ENCODE measurements at places on chromosomes 4 and X.

DNA sequence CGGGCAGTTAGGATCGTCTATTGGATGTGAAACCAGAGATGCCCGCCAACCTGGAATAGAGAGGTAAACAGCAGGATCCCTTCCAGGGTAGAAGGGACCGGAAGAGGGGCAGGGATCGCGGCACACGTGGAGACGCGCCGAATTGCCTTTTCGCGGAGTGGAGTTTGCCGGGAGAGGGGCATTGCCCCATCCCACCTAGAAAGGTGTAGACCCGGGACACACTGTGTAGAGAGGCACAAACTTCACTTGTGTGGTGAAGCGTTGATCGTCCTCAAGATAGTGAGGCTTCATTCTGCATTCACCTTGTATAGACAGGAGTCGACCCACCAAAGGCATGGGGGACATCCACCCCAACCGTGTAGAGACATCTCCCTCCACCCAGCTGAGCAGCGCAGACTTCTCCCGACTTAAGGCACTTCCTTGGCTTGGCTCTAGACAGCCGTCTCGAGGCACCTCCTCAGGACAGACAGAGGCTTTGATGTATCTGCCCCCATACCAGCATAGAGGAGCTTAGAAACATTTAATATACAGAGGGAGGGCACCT is 410 bp downstream of the GNL3L start:
- no peak for DNase-seq

DNA sequence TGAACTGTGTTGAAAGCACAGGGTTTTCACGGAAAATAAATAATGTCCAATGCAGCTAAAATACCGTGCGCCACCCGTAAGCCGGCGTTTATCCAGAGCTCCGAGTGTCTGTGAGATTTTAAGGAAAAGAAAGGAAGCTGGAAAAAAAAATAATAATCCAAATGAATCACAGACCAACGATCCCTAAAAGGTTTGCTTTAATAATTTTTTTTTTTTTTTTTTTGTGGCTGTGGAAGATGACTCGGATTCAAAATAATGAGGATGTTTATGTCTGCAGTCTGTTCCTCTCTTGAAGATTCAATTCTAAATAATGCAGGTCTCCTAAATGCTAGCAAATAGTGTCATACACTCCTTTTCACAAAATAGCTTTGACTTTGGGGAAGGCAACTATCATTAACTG is 84.6 kb upstream of the PPP2R3B start:
- DNase-seq, result no peak

DNA sequence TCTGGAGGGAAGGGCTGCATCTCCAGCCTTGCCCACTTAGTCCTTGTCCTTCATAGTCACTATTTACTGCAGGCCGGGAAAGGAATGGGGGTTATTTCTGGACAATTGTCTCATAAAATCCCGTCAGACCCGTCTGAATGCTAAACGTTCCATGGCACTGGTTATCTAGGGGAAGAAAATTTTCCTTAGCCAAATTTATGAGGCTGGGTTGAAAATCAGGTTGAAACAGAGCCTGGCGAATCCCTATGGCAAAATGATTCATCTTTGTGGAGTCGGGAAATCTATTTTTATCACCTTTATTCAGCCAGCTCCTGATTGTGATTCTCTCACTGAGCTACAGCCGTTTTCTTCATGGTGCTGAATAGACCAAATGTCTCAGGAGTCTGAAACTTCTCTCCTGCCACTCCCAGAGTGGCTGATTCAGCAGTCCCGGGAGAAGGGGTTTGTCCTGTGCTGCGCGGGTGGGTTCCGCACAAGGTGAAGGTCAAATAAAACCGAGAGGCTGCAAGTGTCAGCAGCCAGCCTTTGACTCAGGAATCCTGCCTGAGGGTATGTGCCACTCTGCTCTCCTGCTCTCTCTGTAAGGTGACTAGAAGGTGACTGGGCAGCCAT is 1.0 kb downstream of the LIMCH1 start:
- DNase-seq, result no peak

DNA sequence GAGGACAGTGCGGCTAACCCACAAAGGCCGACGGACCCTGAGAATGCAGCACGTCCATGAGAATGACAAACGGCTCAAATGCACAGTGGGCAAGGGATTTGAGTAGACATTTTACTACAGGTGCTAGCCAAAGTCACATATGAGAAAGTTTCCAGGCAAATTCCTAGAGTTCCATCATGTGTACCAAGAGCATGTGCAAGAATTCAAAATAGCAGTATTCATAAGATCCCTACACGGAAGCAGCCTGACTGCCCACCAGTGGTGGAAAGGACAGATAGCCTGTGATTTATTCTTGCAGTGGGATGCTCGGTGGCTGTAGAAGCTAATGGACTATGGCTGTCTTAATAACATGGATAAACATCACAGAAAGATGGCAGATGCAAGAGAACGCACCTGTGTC is 68.0 kb downstream of the RGS12 start:
- DNase-seq, result no peak

- peak; percentile 47 for DNase-seq
Observed at GRCh38 chrX:1341545-1342184, 5.1 kb downstream of the IL3RA start.

- no peak for DNase-seq
Observed at GRCh38 chr4:64713256-64713840, 304.1 kb upstream of the TECRL start.

DNA sequence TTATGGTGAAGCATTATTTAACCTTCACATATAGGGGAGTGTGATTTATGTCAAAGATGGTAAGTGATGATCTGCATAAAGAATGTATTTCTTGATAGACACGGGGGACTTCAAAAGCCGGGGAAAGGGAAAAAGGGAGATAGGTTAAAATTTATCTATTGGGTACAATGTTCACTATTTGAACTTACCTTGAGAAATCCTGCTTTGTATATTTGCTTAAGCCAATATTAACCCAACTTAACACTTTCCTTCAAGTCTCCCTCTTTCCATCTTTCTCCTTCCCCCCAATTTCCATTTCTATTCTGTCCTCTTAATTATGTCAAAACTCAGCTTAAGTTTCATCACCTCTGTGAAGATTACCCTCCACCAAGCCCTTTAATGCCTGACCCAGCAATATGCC is 149.0 kb upstream of the ANK2 start:
- DNase-seq, result no peak

- DNase-seq, result no peak
Observed at GRCh38 chr4:186727977-186728519, 4.4 kb upstream of the FAT1 start.
